Neural progenitor cell (in vitro differentiated cells): ENCODE measurements at places on chromosomes 2 and 18.

DNA sequence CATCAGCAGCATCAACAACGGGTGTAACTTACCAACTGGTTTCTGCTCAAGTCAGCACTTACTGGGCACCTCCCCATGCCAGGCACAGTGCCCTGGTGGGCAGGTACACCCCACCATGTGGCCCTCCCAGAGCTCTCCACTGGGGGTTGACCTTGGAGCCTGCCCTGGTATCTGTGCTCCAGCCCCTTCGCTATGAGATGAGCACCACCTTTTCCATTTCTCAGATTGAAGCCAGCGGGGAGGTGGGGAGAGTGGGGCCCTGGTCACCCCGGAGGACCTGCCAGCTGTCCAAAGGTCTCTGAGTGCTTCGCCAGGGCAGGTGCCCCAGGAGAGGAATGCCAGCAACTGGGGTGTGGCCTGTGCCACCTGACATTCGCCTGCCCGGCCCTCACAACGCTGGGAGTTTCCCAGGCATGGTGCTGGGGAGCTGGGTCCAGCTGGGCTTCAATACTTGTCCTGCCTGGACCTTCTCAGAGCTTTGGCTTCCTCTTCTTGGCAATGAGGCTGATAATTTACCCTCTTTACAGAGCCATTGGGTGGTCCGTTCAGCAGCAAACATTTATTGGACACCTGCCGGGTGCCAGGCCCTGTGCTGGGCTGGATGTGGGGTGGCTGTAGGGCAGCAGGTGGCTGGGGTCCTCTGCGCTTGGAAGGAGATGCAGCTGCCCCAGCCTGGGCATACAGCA lies 5.9 kb upstream of the ZAP70 start:
- DNase-seq: no peak

- DNase-seq: no peak
Measured at GRCh38 chr2:139609109-139609508, 828.9 kb upstream of the NXPH2 start.

GRCh38 chr2:128625421-128625820 lies 306.8 kb upstream of the HS6ST1 start:
- DNase-seq: no peak

- no peak for DNase-seq
Measured at GRCh38 chr2:28991460-28991859, 10.4 kb downstream of the TOGARAM2 start.

GRCh38 chr2:44498551-44498950 lies 136.8 kb downstream of the CAMKMT start:
- no peak for DNase-seq

- DNase-seq: no peak
Measured at GRCh38 chr2:65020943-65021528, 31.8 kb downstream of the SLC1A4 start.

DNA sequence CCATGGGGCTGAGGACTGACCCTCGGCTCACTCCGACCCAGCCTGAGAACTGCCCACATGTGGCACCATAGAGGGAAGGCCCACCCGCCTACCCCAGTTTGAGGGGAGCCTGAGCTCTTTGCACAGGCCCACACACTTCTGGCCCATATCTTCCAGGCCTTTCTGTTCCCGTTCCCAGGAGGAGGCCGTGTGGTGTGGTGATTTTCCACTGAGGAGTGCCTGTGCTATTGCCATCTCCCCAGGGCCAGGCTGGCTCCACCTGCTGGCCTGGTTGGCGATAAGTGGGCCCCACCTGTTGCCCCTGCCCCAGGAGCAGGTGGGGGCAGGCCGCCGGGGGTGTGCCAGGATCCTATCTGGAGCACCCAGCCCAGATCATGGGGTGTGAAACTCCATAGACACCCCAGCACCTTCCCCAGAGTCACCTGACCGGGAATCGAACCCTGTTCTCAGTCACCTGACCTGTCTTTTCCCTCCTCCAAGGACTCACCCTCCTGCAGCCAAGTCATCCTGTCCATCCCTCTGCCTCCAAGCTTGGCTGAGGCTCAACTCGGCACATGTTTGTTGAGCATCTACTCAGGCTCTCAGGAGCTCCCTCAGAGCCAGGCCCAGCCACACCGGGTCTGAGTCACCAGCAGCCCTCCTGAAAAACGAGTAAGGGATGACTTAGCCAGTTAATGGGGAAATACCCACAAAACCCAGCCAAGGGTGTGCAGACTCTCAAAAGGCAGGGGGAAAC lies 120.1 kb downstream of the CYP26B1 start:
- no peak for DNase-seq

GRCh38 chr18:22932885-22933205 lies 283 bp upstream of the RBBP8 start:
- no peak for DNase-seq

DNA sequence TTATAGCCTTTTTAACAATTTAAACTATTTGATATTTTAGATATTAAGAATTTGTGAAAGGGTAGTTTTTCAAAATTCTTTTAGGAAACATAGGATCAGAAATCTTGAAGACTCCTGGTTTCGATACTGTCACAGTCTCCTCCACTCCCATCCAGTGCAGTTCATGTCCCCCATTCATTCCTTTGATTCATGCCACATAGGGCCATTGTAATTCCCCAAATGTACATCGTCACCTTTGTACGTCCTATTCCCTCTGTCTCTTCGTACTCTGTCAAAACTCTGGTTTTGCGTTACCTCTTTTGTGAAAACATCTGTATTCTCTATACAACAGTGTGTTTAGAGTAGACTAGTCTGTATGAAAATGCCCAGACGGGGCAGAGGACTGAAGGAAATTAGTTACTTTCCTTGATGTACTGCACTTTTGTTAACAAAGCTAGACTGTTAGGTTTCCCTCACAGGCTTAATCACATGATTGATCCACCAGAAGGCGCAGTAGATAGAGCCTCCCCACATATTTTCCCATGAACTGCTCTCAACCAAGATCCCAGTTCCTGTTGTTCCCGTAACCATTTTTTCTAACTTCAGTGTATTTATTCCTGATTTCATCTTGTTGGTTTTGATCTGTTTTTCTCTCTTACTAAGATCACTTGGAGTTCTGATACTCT lies 2.5 kb downstream of the MRPL35 start:
- no peak for DNase-seq

GRCh38 chr2:174365571-174365970 lies 30.0 kb upstream of the SCRN3 start:
- DNase-seq: no peak

GRCh38 chr2:77169426-77169825 lies 352.8 kb downstream of the LRRTM4 start:
- no peak for DNase-seq

DNA sequence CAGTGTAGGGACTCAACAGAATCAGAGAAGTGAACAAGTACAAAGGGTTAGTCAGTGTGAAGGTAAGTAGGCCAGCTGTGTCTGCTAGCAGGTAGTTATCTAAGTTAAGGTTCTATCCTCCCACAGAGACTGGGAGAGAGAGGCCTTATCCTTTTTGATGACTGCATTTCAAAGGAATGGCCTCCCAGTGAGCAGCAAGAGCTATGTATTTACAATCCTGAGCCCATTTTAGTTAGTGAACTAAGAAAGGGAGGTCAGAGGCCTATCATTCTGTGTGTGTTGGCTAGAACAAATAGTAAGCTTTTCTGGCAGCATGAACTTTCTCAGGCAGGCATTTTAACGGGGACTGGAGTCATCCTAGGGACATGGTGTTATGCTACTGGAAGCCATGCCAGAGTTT lies 182.9 kb downstream of the VWC2L start:
- DNase-seq: peak; percentile 74

DNA sequence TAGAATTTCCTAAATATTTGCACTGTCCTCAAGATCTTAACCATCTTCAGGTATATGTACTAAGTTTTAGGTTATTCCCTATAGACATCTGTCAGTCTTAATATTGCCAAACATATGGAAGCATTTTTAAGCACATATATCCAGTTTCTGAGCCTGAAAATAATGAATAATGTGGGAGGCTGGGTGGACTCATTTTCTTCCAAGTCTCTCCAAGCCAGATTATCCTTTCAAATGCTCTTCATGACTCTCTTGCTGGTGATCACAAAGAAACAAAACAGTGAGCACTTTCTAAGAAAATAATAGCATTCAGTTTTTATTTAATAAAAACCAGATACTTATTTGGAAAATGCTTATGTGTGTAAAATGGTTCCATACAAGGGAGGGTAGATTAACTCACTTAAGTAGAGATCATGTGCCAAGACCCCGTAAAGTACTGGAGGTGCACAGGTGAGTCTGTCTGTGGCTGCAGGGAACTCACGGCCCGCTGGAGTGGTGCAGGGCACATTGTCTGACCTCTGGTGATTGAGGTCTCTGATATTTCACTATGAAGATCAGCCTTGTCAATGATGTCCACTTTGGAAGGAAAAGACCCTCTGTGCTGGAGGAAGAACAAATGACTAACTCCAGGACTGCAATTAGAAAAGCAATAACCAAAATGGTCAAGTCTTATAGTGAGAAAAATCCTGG lies 161.6 kb downstream of the TMEM18 start:
- no peak for DNase-seq

- peak; percentile 19 for DNase-seq
Measured at GRCh38 chr2:12005886-12006681, 259.7 kb downstream of the LPIN1 start.

DNA sequence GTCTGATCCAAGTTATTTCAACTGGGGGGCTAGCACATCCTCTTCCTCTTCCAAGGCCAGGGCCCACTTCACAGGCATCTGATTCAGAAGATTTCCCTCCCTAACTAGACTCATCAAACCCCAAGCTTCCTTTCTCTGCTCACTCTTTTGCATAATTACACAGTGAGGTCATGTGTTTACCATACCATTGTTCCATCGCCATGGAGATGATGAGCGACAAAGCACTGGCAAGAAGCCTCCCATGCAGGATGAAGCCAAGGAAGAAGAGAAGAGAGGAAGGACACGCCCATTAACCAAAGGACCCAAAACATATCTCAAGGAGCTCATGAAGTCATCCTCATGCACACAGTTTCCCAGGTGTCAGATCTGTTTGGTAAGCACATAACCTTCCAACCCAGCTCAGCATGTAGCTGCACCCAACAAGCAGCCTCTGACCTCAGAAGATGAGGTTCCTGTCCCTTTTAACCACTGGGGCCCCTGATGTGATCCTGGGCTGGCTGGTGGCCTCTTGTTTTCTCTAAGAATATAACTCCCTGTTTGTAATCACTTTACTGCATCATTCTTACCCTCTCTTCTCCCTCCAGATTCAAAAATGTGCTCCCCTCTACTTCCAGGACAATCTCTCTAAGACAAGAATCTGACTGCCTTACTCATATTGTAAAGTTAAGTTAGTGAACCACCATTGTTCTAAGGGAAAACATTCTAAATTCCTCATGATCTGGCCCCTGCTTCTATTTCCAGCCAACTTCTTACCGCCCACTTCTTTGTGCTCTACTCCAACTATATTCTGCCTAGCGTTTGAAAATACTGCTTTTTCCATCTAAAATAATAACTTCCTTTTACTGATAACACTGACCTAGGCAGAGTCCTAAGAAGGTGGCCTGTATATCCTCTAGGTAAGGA lies 190.1 kb downstream of the TTC32 start:
- DNase-seq: peak; percentile 74

GRCh38 chr18:58322464-58322863 lies 278.4 kb downstream of the NEDD4L start:
- no peak for DNase-seq
